ENCODE measurements at places on chromosomes 4 and X. TPM values are rescaled to one million over a fixed set of nuclear protein-coding genes. Genes with fewer than 3 reads are reported as not detected.

ANK2 gene
- total RNA-seq: 100 TPM

UCP1 gene
- not detected for total RNA-seq

CPE gene
- 6.3 TPM for total RNA-seq

BEX2 gene
- not detected for total RNA-seq

PRICKLE3 gene
- 11.3 TPM for total RNA-seq

CSAG3 gene
- total RNA-seq: not detected

SMS gene
- 39.1 TPM for total RNA-seq

FAM120C gene
- 5.5 TPM for total RNA-seq

SERTM2 gene
- not detected for total RNA-seq

ANXA3 gene
- total RNA-seq: 0.83 TPM

Data from cardiac ventricle fibroblast (primary cell).